Neuronal stem cell (in vitro differentiated cells): ENCODE measurements at places on chromosomes 6 and 20.

DNA sequence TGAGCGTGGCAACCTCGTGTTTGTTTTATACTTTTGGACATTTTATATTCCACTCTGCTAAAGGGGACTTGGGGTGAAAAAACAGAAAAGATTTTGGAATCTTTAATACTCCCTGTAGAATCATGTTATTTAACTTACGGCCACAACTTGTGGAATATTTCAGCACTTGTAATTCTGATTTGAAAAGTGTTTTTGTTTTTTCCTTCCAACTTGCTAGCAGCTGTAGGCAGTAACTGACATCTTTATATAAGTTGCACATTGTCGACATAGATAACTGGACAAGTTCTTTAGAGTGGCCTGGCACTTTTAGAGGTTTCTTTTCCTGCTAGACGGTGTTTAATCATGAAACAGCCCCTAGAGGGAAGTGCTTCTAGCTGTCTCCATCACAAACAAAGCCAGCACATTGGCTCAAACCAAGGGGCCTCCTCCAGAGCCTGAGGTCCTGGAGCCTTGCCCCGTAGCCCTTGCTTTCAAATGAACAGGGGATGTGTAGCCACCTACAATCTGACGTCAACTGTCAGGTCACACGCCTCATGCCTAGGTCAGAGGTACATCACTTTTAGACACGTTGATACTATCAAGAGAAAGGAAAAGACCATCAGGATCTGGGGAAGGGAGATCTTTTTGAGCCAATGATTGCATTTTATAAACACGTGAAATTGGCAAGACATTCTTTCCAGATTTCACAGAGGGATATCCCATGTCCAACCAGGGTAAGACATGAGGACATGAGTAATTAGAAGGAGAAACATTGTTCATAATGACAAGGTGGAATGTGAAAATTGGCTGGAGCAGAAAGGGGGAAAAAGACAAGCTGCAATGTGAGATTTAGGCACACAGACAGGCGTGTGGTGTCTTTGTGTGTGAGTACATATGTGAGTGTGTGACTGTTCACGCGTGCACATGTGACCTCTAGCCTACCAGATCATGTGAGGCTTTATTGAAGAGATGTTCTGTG, 92.1 kb downstream of the TXNDC5 start:
- H3K4me3 ChIP-seq: no peak overlapping the region
- H3K27ac ChIP-seq: no peak overlapping the region
- no peaks in the 10 kb centered on the region for H3K4me1 ChIP-seq
- DNase-seq: no peak
- no peaks in the 10 kb centered on the region for H3K36me3 ChIP-seq

DNA sequence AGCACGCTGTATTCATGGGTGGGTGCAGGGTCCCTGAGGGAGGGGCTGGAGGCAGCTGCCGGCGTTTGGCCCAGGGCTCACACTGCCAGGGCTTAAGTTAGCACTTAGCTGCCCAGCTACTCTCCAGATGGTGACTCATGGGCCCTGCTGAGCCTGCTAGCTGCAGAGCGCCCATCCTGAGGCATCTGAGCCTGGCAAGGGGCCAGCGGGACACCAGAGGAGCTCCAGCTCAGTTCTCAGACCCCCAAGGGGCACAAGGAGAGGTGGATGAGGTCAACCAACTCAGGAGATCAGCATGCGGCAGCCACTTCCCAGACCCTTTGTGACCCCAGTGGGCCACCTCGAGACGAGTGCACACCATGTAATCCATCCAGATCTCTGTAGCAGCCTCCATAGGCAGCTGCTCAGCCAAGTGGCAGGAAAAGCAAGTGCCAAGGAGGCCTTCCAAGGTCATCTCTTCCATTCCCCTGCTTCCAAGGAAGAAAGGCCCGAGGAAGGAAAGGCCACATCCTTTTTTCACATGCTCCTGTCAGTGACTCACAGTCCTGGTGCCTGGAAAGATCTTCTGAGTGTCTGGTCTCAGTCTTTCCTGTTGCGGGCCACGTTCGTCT, 35.3 kb downstream of the FOXP4 start:
- no peak overlapping the region for H3K27ac ChIP-seq
- H3K4me1 ChIP-seq: peaks cover 49% of the 10 kb centered on the region

- H3K27ac ChIP-seq: no peak overlapping the region
- no peak for DNase-seq
- peaks cover 3% of the 10 kb centered on the region for H3K27me3 ChIP-seq
- no peaks in the 10 kb centered on the region for H3K36me3 ChIP-seq
These were observed 10.8 kb upstream of the BFSP1 start for GRCh38 chr20:17541996-17542395.

DNA sequence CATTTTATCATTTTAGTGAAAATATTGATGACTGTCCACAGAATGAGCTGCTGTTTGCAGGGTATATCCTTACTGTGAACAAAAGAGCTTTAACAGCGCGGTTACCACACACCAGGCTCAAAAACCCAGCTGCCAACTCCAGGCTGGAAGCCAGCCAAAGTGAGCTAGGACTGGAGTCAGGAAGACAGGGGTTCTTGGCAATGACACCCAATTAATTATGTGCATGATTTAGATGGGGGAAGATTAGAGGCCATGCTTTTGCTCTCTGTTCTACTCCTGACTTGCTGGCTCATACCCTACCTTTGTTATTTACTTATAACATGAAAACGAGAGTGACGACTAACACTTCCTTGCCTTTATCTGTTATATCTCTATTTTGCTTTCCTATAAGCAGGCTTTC, 128.9 kb upstream of the SHLD1 start:
- no peaks in the 10 kb centered on the region for H3K27me3 ChIP-seq
- H3K4me3 ChIP-seq: no peak overlapping the region
- H3K36me3 ChIP-seq: no peaks in the 10 kb centered on the region
- H3K4me1 ChIP-seq: no peaks in the 10 kb centered on the region
- H3K27ac ChIP-seq: no peak overlapping the region

- H3K36me3 ChIP-seq: peaks cover 19% of the 10 kb centered on the region
- H3K4me1 ChIP-seq: no peaks in the 10 kb centered on the region
- H3K27me3 ChIP-seq: no peaks in the 10 kb centered on the region
- DNase-seq: no peak
- H3K27ac ChIP-seq: peak overlapping the region; percentile 31
These were observed 16.0 kb downstream of the PDE10A start for GRCh38 chr6:165647041-165647440.

- H3K27me3 ChIP-seq: no peaks in the 10 kb centered on the region
- H3K4me3 ChIP-seq: no peak overlapping the region
- H3K27ac ChIP-seq: peak overlapping the region; percentile 59
- peaks cover 11% of the 10 kb centered on the region for H3K4me1 ChIP-seq
These were observed 47.6 kb downstream of the PPP1R3G start for GRCh38 chr6:5132731-5133130.

DNA sequence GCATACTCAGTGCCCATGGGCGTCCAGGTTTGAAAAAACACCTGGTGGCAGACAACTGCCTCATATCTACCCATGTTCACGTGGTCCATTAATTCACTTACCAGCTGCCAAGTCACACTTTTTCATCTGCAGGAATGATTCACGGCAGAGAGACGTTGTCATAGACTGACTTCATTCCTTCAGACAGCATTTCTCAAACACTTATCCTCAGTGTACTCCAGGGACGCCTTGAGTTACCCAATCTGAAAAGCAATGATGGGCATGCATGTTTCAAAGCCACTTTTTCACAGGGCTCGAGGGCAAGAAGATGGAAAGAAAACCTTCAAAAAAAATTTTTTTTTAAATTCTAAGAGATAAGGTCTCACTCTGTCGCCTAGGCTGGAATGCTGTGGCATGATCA, 6.0 kb downstream of the MMP24OS start:
- H3K4me1 ChIP-seq: peaks cover 3% of the 10 kb centered on the region
- no peak overlapping the region for H3K27ac ChIP-seq
- peaks cover 1% of the 10 kb centered on the region for H3K36me3 ChIP-seq
- H3K4me3 ChIP-seq: no peak overlapping the region

DNA sequence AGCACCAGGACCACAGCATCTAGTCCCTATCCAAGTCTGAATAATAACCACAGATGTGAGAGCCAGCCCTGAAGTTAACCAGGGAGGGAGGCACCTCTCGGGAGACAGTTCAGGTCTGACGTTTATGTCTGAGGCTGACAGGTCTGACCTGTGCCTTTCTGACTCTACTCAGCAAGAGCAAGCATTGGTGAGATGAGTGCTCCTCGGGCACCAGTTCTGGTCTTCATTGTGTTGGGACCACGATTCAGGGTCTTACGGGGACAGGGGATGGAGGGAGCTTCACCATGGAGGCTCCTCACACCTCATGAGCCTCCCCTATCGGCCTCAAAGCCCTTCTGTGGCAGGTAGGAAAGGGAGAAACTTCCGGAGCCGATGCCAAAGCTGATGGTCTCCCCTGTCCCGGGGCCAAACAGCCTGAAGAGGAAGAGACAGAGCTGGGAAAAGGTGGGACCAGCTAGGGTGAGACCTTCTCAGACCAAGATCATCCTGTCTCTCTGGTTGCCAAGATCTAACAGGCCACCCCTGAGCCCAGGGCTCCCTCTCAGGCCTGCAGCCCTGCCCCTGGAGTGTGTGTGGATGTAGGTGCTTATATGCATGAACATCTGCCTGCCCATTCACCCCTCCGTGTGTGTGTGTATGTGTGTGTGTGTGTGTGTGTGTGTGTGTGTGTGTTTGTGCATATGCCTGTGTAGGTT, 170.5 kb downstream of the VEGFA start:
- no peak overlapping the region for H3K27ac ChIP-seq
- H3K4me3 ChIP-seq: no peak overlapping the region
- no peaks in the 10 kb centered on the region for H3K36me3 ChIP-seq
- peaks cover 16% of the 10 kb centered on the region for H3K27me3 ChIP-seq
- no peak for DNase-seq
- H3K4me1 ChIP-seq: peaks cover 13% of the 10 kb centered on the region

GRCh38 chr6:49730251-49730650, 13.9 kb downstream of the CRISP3 start:
- no peak overlapping the region for H3K27ac ChIP-seq
- DNase-seq: no peak
- no peak overlapping the region for H3K4me3 ChIP-seq
- H3K4me1 ChIP-seq: no peaks in the 10 kb centered on the region
- H3K27me3 ChIP-seq: no peaks in the 10 kb centered on the region

DNA sequence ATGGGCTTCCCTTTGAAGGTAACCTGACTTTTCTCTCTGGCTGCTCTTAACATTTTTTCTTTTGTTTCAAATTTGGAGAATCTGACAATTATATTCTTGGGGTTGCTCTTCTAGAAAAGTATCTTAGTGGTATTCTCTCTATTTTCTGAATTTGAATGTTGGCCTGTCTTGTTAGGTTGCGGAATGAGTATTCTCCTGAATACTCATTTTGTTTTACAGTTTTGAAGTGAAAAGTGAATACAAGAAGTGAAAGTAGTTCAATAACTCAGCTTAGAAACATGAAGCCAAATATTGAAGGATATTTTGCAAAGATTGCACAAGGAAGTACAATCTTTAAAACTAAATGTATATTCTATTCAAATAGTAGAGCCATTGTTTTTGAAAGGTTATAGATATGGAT, 120.2 kb upstream of the MAP3K4 start:
- H3K4me1 ChIP-seq: no peaks in the 10 kb centered on the region
- H3K27me3 ChIP-seq: no peaks in the 10 kb centered on the region
- H3K27ac ChIP-seq: no peak overlapping the region
- H3K36me3 ChIP-seq: no peaks in the 10 kb centered on the region
- no peak overlapping the region for H3K4me3 ChIP-seq

DNA sequence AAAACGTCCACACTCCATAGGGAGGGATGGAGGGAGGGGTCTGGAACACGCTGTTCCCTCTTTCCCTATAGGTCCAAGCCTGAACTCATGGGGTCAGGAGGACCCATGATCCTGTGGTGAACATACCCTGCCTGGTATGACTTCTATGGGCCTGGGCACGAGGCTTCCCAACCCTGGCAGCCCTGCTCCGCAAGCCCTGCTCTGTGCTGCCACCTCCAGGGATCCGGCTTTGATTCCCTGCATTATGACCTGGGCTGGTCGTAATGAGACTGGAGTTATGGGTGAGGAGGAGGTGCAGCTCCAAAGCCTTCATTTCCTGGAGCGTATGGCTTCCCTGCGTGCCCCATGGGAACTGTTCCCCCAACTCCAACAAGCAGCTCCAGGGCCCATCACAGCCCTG, 54.9 kb downstream of the CDH22 start:
- no peaks in the 10 kb centered on the region for H3K36me3 ChIP-seq
- peaks cover 3% of the 10 kb centered on the region for H3K27me3 ChIP-seq
- no peak overlapping the region for H3K27ac ChIP-seq
- H3K4me3 ChIP-seq: no peak overlapping the region
- DNase-seq: no peak
- H3K4me1 ChIP-seq: no peaks in the 10 kb centered on the region

- H3K4me3 ChIP-seq: no peak overlapping the region
- DNase-seq: no peak
- H3K4me1 ChIP-seq: no peaks in the 10 kb centered on the region
- H3K36me3 ChIP-seq: no peaks in the 10 kb centered on the region
- no peak overlapping the region for H3K27ac ChIP-seq
- no peaks in the 10 kb centered on the region for H3K27me3 ChIP-seq
These were observed 92.8 kb downstream of the GRM4 start for GRCh38 chr6:34052918-34053608.

DNA sequence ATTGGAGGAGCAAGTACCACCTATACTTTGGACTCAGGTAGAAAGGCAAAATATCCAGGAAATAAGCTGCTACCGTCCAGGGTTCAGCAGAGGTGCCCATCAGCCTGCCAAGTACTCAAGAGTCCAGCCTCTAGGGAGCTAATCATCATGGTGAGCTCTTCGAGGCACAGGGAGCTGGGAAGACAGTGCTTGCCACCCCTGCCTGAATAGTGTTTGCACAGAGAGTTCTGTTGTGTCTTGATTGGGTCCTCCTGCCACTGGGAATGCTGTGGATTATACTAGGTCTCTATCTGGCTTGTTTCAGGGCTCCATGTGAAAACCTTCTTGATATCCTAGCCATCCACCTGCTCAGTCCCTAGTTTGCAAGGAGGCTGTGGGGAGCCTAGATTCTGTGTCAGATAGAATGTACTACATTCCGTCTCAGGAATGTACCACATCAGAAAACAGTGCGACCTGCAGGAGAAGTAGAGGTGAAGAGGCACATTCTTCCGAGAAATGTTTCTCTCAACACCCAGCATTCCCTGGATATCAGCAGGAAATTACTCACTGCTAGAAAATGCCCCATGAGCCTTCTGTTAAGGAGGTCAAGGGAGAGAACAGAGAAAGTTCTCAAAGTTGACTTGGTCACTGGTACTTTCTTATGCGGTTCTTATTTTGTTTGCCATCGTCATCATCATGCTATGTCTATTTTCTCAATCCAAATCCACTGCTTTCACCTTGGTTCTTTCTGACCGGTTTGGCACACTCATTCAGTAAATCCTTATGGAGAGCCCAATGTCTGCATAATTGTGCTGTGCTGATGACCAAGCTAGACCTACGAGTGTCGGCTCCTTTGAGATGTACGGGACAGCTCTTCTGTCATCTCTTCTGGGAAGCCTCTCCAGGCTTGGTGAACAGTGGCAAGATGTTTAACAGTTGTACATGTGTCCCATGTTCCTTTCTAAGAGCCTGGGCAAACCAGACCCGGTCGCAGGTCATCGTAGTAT, 30.7 kb downstream of the PTPN1 start:
- no peak overlapping the region for H3K4me3 ChIP-seq
- no peaks in the 10 kb centered on the region for H3K4me1 ChIP-seq
- peaks cover 7% of the 10 kb centered on the region for H3K36me3 ChIP-seq
- no peak for DNase-seq
- H3K27ac ChIP-seq: no peak overlapping the region

DNA sequence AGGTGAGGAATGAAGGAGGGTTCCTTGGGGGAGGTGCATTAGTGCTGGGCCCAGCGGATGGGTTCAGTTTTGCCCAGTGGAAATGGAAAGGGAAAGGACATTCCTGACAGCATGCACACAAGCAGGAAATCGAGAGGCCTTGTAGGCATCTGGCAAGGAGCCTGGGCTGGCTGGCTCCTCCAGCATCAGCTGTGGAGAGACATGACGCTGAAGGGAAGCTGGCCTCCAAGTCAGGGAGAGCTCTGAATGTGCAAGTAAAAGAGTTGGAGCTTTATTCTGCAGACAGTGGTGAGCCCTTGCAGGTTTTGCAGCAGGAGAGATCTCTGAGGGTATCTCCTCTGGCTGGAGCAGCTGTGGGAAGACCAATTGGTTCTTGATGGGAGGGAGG, 154.3 kb downstream of the MRPL14 start:
- peaks cover 20% of the 10 kb centered on the region for H3K27me3 ChIP-seq
- peaks cover 9% of the 10 kb centered on the region for H3K4me1 ChIP-seq
- H3K27ac ChIP-seq: no peak overlapping the region
